Stimulated activated CD8-positive, alpha-beta memory T cell treated with anti-CD3 and anti-CD28 coated beads, Interleukin-15, amount 100 ng/mL, for 48 hours (primary cell): ENCODE measurements at places on chromosomes 12 and 14.

GRCh38 chr12:47228802-47229201 is 149.0 kb upstream of the AMIGO2 start:
- DNase-seq: no peak

DNA sequence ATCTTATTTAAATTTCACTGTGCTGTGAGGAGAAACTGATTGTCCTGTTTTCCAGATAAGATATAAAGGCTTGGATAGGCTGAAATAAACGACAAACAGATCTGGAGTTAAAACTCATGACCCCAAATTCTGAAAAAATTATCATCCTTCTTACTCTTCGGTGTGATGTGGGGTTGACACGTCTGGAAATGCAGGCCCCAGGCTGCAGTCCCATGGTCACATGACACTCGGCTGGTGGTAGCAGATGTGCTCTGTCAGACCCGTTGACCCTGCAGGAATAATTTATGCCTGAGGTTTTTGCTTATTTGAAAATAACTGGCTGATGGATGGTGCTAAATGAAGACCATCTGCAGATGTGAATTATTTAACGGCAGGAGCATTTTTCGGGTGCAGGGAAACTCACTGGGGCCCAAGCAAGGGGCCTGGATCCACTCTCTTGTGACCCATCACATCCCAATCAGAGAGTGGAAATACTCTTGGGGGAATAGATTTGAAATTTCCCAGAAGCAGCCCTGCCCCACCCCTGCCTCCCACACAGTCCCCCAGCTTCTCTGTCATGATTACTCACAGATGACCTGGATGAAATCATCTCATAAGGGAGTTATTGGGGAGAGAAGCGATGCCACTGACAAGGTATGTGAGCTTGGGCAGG is 47.7 kb upstream of the CMKLR1 start:
- DNase-seq: no peak

DNA sequence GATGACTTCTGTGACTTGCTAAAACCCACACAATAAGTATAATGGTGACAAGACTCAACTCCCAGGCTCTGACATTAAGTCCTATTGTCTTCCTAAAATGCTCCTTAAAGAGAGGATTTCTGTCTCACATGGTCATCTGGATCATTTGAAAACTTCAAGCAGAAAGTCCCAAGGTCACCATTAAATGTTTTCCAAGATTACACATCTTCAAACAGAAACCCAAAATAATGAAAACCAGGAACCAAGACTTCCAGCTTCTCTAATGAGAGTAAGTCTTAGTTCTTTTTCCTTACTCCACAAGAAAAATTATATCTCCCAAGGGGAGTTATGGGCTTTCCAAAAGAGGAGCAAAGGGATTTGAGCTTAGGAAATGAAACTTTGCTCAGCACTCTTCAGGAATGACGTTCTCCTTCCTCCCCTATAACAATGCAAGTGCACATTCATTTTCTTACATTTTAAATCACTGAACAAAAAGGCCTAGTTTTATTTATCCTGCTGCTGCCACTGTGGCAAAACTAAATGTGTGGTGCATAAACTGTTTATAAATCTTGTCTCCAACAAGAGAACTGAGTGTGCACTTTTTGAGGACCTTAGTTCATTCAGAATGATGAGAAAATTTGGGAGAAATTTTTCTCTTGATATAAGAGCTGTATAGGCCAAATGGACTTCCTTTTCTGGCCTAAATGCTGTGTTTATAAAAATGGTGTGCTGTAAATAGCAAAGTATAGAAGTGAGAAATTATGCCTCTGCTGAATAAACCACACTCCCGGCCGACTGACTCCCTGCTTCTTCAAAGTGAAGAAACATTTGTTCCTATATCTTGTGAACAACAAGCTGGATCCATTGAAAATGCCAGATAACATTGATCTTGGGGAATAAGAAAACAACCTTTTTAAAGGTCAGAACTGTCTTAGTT is 148.4 kb upstream of the PLEKHG7 start:
- DNase-seq: no peak

DNA sequence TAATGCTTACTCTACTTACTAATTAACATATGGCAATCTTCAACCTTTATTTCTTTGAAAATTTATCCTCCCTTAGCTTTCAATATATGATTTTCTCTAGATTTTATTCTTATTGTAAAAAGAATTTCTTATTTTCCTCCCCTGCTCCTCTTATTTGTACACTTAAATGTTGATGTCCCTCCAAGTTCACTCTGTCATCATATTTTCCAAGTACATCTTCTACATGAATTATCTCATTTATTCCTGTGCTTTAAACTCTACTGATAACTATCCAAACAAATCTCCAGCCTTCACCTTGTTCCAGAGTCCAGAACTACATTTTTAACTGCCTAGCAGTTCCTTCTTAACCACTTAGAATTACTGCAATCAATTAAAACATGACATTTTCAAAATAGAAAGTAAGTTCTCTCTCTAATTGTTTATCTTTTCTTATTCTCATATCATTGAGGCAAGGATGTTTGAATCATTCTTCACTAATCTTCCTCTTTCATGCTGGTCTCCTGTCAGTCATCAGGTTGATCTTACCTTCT is 261.6 kb upstream of the FAR2 start:
- no peak for DNase-seq

- DNase-seq: no peak
Measured at GRCh38 chr14:84458881-84459280, 1071.1 kb upstream of the FLRT2 start.

DNA sequence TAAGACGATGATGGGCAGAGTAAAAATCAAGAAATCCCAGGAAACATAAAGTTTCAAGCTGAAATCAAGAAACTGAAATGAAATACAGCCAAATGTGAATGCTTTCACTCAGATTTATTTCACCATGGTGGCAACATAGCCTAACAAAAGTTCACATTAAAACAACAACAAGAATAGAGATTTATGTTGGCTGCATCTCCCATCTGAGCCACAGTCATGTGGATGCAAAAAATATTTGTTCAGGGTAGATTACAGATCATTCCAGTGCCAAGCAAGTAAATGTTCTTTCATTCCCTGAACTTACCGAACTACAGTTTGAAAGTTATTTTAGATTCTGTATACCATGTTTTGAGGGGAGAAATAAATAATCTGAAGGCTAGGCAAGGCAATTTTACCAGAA is 159.9 kb upstream of the TMTC1 start:
- DNase-seq: no peak

- DNase-seq: no peak
Measured at GRCh38 chr12:72075891-72076557, 137.4 kb downstream of the TPH2 start.

DNA sequence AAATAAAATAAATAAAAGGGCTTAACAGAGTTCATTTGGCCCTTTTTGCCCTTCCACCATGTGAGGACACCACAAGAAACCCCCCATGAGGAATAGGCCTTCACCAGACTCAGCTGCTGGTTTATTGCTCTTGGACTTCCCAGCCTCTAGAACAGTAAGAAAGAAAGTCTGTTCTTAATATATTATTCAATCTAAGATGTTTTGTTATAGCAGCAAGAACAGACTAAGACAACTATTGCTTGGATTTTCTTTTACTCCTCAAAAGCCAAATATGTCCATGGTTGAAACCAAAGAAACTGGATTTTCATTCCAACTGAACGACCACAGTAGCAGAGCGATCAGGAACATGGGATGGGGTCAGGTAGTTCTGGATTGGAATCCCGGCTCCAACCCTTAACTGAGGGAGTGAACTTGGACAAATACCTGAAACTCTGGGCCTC is 157.2 kb upstream of the EEA1 start:
- no peak for DNase-seq

DNA sequence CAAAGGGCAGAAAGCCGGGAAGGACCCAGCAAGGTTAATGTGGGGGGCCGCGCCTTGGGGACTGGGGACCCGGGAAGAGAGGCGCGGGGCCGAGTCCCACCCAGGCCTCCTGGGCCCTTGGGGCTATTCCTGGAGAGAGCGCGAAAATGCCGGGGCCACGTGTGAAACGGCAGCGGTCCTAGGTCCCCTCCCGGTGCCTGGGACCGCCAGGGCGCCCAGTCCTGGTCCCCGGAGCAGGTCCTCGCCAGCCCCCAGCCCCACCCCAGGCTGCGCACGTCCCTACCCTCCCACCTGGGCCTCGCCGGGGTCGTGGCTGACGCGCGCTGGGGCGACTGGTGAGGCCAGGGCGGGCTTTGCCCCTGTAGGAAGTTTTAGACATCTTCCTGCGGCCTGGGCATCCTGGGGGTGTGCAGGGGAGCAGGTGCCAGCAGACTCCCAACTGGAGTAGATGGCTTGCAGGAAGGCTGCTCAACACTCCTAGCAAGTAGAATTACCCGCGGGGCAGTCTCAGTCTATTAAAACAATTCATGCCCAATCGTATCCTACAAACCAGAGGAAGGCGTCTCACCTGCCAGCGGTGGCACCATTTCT is 708 bp downstream of the FAR2 start:
- no peak for DNase-seq

DNA sequence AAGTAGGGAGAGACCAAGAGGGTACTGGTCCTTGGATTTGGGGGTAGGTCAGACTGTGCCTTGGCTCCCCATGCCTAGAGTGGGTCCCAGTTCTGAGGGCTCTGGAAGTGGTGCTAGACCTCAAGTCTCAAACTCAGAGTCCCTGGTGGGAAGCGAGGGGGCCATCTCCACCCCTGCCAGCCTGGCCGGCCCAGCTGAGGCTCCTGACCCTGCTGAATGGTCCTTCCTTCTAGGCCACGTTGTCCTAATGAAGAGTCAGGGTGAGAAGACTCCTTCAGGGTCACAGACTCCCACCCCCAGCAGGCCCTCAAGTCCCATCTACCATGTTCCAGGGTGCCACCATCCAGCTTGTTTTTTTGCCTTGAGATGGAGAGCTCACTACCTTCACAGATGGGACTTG is 12.9 kb downstream of the SERPINA6 start:
- no peak for DNase-seq

GRCh38 chr14:101865288-101865687 is 99.1 kb upstream of the DYNC1H1 start:
- DNase-seq: no peak

- DNase-seq: no peak
Measured at GRCh38 chr12:46617167-46617566, 208.6 kb downstream of the SLC38A4 start.

GRCh38 chr14:64736271-64737169 is 32.3 kb downstream of the PLEKHG3 start:
- DNase-seq: no peak

DNA sequence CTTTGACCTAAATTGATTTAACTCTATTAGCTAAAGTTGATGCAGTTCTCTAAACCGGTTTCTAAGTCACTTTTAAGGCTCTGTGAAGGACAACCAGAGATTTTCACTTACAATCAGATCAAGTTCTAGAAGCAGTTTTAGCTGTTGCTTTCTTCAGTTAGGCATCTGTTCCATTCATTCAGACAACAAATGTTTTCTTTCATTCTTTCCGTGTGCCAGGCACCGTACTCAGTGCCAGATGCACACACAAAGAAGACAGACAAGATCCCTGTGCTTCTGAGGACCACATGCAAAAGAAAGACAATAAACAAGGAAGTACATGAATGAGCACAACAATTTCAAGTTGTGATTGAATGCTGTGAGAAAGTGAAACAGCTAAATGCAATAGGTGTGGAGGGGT is 11.1 kb upstream of the EGLN3 start:
- no peak for DNase-seq

DNA sequence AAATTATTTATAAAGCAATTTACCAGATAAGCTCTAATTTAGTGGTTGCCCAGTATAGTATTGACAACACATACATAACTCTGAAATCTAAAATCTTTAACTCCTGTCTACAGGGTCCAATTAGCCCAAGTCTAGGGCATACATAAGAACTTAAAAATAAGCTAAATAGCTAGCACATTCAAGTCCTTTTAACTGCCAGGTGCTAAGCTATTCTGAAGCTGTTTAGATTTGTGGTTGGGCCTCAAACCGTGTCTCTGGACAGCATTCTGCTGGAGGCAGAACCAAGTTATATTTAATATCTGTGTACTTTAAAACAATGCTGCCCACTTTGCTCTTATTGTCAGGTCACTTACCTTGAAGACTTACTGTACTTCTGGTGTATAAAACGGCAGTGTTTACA is 19.0 kb downstream of the RPS6KA5 start:
- DNase-seq: no peak

DNA sequence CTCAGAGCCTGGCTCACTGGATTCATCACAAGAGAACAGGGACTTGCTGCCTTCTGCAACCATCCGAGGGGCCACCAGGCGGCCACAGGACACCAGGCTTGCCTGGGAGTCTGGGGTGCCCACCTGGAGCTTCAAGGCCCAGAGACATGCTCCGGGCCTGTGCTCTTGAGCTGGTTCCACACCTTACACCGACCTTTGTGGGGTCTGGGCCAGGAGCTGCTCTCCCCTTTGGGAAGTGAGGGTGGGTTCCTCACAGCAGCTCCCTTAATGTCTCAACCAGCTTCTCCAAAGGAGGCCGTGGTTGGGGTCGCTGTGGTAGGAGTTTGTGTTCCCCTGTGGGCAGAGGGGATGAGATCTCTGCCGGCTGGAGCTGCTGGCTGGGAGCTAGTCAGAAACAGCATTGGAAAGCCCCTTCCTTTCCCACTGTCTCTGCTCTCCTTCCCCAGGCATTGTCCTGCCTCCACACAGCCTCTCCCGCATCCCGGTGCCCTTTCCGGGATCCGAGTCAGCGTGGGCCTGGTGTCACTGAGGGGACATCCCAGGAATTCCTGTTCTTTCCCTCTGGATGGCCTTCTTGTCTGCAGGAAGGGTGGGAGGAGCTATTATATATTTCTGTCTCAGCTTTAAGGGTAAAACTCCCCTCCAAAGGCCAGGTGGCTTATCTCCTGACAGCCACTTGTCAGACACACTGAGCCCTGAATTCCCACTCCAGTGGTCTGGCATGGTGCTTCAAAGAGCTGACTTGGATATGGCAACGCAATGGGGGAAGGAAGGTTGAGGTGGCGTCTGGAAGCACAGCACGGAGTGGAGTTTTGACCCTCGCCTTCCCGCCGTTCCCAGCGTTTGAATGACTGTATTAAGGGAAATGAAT is 5.1 kb upstream of the PAPLN start:
- DNase-seq: no peak

DNA sequence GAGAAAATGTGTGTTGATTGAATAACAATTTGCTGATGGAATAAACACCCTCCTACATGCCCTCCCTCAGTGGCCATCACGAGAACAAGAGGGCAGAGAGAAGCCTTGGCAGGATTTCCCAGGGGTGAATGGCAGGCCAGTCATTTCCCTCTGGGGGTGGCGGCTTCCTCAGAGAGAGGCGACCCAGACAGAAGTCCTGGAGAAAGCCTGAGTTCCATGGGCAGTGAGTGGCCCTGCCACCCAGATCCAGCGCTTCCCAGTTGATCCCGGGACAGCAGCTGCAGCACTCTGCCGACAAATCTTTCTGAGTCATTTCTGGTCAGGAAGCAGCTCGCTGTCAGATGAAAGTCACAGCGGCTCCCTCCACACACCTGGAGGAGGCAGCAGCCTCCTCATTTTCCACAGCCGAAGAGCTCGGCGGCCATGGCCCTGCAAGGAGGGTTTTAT is 123.0 kb downstream of the SCARB1 start:
- no peak for DNase-seq

GRCh38 chr12:89962648-89963047 is 254.0 kb upstream of the ATP2B1 start:
- no peak for DNase-seq

DNA sequence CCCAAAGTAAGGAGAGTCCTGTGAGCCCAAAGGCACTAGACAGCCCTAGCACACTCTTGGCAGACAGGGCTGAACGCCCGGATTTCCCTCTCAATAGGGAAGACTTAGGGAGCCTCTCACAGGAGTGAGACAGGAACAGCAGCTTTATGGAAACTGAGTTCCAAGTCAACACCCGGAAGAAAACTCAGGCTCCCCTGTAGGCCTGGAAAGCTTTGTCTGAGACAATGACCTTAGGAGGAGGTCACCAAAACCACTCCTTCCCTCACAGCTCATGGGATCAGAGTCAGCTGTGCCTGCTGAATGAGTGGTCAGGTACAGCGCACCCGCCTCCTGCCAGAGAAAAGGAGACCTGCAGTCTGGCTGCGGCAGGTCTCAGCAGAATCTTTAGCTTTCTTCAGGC is 229.5 kb downstream of the CACNA1C start:
- no peak for DNase-seq
